ENCODE measurements at places on chromosomes 2 and 18.

DNA sequence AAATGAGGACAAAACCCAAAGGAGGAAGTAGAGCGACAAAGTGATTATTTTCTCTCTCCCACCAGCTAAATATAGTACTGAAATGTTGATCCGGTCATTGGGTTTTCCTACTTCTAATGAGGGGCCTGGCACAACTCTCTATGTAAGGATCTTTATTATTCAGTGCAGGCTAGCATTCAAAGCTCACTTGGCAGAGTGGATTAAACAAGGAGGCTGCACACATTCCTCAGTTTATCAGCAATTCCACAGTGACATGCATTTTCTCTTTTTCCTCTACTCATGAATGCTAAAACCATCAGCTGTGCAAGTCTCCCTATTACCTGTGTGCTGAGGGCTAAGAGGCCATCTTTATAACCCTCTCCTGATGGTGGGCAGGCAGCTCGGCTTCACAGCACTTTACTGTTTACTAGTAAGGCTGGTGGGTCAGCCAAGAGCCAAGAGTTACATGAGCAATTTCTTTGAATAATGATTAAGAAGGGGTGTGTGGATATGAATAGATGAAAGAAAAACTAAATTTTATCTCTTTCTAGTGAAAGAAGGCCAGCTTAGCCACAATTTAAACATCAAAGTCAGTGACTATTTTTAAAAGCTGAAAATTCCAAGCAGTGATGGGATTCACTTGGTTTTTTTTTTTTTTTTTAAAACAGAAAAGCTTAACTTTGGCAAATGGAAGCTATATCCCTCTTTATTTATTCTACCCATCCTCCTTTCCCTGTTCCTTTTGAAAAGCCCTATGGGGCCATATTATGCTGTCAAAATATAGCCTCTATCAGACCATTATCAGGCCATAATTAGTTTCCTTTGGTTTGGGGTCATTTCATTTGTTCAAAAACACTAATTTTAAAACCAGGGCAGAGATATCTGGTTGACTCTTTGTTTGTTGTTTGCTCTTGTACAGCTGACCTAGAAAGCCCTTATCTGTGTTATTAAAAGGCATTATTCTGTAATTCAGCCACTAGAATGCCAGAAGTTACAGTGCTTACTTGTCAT, 111.0 kb downstream of the RBM43 start:
- DNase-seq, result peak; percentile 5

GRCh38 chr2:209519906-209520305, 96.1 kb downstream of the MAP2 start:
- no peak for DNase-seq

DNA sequence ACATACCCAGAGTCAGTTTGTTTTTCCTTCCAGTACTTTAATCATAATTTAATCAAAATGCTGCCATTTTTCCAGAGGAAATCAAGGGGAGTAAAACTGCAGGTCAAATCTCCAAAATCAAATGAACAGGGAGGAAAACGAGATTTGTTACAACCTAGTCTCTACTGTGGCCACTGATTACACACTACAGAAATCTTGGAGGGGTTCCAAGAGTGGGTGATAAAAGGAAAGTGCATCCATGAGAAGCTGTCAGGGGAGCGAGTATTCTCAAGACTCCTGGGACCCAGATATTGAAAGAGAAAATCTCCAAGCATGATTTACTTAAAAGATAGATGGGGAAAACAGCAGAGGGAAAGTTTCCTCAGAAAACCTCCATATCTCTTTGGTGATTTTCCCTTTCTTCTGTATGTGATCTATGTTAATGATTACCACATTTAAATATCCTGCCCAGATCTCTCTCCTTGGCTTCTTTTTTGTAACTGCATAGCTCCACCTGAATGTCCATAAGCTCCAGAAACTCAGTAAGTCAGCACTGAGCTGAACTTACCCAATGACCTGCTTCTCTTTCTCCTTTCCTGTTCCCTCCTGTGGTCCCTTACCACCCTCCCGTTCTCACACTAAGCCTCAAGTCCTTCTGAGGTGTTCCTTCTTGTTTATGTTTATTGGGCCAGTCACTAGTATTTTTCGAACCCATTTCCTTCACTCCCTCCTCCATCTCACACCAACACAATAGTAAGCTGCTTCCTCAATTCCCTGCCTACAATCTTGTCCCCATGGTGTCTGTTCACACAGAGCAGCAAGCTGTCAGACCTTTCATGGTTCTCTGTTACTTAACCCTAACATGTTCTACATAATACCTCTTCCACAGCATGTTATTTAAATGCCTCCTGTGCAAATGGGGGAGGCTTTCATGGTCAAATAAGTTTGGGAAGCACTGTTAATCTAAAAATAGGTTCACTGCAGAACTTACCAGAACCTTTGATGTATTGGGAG, 73.9 kb upstream of the TWSG1 start:
- DNase-seq, result no peak

DNA sequence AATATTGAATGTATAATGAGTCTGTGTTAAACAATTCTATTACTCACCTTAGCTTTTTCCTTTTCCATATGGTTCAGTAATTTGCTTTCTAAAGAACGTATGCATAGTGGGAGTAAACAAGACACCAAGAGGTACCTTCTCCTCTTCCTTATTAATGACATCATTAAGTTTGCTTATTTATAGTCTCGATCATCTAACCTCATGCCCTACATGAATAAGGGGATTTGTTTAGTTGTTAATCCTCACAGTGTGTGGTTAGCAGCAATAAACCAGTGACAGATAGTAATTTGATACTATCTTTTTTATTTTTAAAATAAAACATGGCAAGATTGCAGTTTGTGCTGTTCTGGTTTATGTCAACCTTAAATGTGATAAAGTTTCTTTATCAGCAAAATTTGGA, 69.7 kb downstream of the COBLL1 start:
- no peak for DNase-seq

- no peak for DNase-seq
These were observed 209.3 kb downstream of the EIPR1 start for GRCh38 chr2:3168230-3168891.

GRCh38 chr2:233404222-233404621, 49.9 kb downstream of the DGKD start:
- no peak for DNase-seq

DNA sequence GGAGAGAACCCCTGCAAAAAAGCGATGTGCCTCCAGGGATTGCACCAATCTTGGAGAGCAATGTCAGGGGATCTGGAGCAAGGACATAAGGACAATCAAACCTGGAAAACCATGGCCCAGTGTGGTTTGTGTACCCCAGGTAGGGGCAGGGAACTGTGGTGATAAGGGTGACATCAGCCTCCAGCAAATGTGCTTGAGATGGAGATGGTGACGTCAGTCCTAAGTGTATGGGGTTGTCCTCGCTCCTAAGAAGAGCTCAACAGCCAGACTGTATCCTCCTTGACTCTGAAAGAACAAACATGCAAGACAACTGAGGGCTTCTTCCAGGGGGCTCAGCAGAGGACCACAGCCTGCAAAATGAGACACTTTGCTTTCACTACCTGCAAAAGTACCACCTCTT, 71.4 kb downstream of the FTCDNL1 start:
- DNase-seq, result no peak

- DNase-seq, result no peak
These were observed 59.3 kb downstream of the SETBP1 start for GRCh38 chr18:44740000-44740399.

- peak; percentile 67 for DNase-seq
These were observed 45.3 kb upstream of the TANC1 start for GRCh38 chr2:158923180-158923594.

DNA sequence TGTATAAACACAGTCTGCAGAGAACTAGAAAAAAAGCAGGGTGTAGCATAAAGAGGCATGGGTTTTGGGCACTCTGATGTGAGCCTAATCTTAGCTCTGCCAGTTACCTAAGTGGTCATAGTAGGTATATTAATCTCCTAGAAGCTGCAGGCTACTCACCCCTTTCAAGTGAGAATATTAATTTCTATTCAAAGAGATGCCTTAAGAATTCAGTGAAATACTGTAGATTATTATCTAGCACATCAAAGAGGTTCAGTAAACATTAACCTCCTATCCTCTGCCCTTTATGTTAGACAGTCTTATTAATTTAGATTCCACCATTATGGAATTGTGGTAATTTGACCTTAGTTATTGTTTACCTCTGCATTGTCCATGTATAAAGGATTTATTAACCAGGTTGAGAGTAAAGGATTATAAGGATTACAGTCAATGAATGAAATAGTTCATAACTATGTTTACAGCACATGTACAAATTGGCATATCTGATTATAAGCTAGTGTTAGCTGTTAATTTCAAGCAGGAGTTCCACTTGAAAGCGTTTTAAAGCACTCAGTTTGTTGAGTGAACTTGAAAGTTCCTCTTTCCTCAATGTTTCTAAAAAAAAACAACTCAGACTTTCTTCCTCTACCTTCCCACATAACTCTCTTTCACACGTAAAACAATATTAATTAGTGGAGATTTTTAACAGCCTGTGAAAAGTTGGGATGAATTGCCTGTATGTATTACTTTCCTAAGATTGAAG, 150.6 kb upstream of the EPC2 start:
- no peak for DNase-seq

DNA sequence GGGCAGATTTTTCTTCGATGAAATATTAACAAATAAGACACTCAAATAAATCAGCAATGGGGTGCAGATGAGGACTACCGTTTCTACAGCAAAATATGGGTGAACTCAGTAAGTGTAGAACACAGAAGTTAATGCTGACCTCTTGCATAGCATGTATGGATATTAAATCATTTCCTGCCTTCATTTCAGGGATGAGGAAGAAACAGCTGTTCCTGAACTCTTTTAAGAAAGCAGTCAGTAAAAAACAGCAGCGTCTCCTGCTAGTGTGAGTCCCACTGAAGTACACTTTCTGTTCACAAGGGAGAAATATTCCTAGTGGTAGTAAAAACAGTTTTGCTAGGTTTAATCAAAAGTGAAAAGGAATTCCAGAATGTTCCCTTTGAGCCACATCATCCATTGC, 379.0 kb downstream of the ZEB2 start:
- DNase-seq, result peak; percentile 20

GRCh38 chr2:136423516-136423996, 305.6 kb upstream of the CXCR4 start:
- peak; percentile 73 for DNase-seq

All from renal pelvis (tissue), 12 donors.